Neuronal stem cell (in vitro differentiated cells): ENCODE measurements at places on chromosomes 2 and 18.

- DNase-seq, result no peak
Measured at GRCh38 chr2:192004188-192004963, 157.5 kb upstream of the CAVIN2 start.

GRCh38 chr2:109160714-109161440 is 31.9 kb downstream of the SH3RF3 start:
- no peak for DNase-seq

- no peak for DNase-seq
Measured at GRCh38 chr2:20563833-20564232, 87.1 kb downstream of the HS1BP3 start.

- no peak for DNase-seq
Measured at GRCh38 chr2:192190474-192190873, 4.3 kb downstream of the TMEFF2 start.

DNA sequence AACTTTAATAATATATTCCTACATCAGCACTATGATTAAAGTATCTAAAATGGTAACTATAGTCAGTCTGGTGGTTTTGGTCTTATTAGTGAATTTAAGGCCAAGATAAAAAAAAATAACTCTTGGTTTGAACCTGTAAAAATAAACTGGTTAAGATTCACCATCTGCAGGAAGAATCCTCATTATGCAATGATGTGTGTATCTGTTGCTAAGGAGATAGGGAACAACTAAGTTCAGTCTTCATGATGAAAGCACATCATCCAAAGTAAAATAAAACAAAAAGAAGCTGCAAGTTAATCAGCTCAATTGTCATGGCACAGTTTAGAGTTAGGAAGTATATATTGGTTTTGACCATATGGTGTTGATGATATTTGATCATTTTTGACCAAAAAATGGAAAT is 466.0 kb downstream of the NYAP2 start:
- no peak for DNase-seq

- DNase-seq, result no peak
Measured at GRCh38 chr2:112623913-112624777, 21.6 kb upstream of the SLC20A1 start.

DNA sequence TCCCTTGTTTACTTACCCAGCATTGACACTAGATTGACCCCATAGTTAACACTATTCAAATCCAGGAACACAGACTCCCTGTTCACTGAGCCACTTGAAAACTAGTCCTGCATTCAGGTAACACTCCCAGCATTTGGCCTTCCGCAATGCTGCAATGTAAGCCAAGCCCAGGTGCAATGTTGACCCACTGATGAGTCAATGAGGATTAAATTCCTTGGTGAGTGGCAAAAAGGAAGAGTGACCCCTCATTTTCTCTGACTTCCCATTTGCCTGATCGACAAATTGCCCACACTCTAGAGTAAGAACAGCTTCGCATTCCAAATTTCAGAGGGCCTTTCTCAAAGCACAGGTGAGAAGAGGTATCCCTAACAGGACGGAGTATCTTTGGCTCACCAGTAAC is 251.9 kb downstream of the FBXO15 start:
- DNase-seq, result no peak
